A172 (cell line): ENCODE measurements at places on chromosomes 4 and X.

GRCh38 chr4:144340931-144341330 is 200.4 kb upstream of the GYPA start:
- no peak for DNase-seq

DNA sequence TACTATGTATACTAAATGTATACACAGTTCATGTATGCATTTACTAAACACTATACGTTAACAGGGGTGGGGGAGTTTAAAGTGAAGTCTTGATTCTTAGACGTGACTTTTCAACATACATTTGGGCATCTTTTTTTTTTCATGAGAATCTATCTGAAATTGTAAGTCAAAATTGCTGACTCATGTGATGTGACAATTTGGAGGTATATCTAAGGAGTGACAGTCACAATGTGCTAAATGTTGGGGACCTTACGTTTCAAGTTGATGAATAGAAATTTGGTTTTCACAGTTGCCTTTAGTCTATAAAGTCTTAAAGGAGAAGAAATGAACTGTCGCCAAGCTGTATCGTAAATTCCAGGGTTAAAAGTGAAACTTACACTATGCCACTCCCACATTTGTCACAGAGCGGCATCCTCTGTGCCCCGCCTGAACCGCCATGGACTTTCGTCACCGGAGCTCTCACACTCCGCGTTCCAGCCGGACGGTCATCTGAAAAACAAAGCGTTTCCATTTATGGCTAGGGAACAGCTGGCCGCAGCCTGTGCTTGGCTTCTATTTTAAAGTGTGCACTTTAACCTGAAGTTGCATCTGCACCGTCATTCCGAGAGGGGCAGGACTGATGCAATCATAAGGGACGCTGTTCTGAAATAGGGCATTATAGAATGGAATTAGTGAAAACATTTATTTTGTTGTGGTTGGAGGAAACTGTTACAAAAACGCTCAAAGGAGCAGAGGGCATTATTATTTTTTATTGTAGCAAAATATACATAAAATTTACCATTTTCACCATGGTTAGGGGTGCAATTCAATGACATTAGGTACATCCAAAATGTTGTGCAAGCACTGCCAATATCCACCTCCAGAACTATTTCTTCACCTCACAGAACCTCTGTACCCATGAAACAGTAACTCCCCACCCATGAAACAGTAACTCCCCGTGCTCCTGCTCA is 30.9 kb downstream of the PDLIM3 start:
- DNase-seq, result peak; percentile 50

DNA sequence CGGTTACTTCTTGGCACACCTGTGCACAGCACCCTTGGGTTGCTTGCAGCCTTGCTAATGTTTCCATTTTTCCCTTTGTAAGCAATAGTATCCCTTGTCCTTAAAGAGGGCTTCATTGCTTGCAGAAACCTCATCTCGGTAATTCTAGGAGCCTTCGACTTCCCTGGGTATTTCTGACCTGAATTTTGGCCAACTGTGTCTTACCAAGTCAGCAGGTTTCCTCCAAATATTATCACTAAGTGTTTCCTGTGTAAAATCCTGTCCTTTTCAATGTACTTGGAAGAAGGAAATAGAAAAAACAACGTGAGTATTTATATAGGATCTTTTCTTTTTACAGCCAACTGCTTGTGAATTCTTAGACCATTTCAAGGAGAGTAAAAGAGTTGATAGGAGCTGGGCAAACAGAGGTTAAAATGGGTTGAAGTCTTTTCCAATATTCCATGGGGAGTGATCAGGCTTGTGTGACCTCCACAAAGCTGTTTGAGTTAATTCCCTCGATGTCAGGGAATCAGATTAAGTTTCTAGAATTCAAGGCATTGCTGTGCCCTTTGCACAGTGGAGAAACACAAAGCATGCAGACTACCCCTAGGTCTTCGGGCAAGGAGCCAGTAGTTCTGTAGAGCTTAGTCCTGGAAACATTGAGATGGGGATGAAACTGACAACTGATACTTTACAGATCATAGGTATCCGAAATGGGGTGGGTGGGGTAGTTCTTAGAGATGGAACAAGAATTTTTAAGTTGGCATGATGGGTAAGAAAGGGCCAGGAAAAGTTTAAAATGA is 209.9 kb downstream of the CPE start:
- no peak for DNase-seq

GRCh38 chr4:169094656-169095231 is 84.7 kb upstream of the CBR4 start:
- DNase-seq, result no peak

DNA sequence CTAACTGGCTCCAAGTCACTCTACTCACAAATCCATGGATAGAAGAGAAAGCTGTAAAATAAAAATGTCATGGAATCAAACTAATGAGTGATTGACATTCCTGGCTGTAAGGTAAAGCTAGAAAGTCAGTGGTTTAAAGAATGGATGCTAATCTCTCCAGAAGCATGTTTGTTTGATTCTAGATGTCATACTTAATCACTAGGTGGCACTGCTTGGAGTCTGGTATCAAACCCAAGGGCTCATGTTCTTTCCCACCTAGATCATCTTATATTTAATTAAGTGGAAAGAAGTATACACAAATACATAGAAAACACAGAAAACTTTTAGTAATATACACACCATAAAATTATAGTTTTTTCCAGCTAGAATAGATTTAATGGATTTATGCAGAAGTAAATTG is 2666.6 kb downstream of the PCDH7 start:
- DNase-seq, result no peak

- DNase-seq, result no peak
Observed at GRCh38 chrX:123493857-123494256, 239.0 kb downstream of the THOC2 start.

DNA sequence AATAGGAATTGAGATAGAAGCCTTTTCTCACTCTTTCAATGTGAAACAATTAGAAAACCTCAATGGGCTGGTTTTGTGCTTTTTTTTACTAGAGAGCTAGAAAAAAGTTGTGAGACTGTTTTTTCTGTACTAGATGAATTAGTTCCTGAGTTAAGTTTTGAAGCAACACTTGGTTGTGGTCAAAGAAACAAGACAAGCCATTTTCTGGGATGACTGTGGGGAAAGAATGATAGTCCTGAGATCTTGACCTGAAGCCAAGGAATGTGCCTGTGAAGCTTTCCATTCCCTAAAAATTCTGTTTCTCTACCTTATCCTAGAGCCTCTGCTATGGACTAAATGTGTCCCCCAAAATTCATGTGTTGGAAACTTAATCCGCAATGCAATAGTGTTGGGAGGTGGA is 157.8 kb upstream of the TLL1 start:
- no peak for DNase-seq

DNA sequence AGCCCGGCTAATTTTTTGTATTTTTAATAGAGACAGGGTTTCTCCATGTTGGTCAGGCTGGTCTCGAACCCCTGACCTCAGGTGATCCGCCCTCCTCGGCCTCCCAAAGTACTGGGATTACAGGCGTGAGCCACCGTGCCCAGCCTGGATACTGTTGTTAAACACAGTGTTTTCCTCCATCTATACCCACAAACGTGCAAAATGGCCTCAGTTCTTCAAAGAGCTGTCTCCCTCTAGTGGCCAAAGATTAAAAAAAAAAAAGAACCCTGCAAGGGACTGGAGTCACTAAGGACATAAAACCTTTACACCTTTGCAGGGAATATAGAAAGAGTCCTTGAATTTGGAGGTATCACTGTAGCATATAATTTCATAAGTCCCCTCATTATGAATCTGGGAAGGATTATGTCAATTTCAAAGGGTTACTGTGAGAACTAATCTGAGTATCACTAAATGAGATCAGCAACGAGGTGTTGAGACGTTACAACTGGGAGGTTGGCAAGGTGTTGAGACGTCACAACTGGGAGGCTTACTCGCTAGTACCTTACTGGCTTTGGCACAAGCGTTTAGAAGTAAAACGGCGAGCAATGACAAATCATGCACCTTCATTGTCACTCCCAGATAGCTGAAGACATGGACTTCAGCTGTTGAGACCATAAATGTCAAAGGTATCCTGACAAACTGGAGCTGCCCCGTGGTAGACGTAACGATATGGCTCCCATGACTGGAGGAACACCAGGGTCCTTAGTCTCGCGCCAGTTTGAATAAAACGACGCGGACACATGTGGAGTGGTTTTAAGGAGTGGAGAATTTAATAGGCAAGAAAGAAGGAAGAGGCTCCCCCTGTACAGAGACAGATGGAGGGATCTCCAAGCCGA is 33.4 kb upstream of the ENPP6 start:
- DNase-seq, result peak; percentile 37

DNA sequence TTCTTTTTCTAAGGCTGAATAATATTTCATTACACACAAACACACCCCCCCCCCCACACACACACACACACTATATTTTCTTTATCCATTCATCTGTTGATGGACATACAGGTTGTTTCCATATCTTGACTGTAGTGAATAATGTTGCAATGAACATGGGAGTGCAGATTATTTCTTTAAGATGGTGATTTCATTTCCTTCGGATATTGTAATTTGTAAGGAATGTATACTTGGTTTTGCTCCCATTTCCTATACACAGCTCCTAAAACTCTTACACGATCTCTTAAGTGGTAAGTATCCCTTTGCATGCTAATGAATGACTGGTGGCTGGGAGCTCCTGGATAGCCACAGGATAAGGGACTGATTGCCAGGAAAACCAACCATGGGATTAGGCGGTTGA is 14.7 kb upstream of the RBMXL3 start:
- no peak for DNase-seq

DNA sequence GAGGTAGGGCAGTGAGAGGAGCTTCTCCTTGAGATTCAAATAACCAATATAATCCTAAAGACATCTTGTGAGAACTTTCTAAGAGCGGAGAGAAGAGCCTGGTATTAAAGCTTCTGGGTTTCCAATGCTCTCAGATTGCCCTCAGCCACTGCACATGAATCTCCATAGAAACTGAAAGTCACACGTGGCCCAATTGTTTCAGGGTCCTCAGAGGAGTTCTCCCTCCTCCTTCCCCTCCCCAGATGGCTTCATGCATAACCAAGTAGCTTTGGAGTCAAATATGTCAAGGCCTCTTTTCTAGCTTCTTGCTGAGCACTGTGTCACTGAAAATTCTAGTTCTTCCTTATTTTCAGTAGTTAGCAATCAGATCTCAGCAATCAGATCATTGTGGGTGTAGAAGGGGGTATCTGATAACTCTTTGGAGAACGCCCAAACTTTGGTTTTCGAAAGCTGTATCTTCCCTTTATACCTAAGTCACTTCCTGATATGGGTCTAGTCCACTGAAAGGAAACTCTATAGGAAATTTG is 2.2 kb downstream of the BTK start:
- no peak for DNase-seq

DNA sequence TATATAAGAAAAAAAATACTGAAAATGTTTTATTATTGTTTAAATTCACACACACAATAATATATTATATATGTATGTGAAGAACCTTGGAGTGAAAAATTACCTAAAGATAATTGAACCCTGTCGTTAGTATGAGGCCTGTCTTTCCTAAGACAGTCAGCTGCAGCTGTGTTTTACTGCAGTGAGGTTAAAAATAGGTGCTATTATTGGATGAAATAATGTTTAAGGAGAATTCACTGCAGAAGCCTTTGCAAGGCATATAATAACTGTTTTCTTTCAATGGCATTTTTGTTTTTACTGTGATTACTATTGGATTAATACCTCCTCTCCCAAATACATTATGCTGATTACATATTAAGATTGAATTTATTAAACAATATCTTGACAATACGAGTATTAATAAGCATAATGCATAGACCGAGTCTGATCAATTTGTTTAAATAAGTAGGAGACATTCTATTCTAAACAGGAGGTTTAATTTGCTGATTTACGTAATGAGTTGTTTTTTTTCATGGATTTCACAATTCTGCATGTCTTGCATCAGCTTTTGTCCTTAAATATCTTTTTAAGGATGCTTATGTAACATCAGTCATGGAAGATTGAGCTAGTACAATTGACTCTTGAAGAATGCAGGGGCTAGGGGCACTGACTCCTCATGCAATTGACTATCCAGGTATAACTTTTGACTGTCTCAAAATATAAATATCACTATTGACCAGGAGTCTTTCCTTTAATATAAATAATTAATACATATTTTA is 1181.1 kb upstream of the PCDH7 start:
- DNase-seq, result no peak

DNA sequence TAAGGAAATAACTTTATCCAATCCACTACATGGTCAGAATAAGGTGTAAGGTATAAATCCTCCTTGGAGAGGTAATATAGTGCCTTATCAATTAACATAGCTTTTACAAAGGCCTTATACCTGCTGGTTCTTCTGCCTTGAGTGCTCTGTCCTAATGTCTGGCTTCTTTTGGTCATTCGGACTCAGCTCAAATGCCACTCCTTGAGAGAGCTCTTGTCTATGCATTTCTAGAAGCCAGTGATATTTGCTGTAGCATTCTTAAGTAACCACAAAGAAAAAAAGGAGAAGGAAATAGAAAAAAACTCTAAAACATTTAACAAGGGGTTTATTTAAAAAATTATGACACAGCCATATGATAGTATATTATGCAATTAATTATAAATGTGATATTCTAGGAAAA is 444.8 kb upstream of the SLIT2 start:
- no peak for DNase-seq

DNA sequence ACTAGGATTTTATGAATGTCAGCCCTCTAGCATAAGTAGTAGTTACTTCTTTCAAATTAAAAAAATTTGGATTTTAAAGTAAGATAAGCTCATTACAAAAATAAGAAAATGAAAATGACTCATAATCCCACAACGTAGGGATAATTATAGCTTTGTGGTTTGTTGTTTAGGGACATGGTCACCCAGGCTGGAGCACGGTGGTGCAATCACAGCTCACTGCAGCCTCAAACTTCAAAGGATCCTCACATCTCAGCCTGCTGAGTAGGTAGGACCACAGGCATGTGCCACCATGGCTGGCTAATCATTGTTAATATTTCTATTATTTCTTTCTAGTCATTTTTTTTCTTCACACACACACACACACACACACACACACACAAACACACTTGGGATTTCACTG is 57.6 kb downstream of the PLAC1 start:
- DNase-seq, result no peak

- DNase-seq, result no peak
Observed at GRCh38 chrX:71996826-71997225, 86.2 kb downstream of the NHSL2 start.

DNA sequence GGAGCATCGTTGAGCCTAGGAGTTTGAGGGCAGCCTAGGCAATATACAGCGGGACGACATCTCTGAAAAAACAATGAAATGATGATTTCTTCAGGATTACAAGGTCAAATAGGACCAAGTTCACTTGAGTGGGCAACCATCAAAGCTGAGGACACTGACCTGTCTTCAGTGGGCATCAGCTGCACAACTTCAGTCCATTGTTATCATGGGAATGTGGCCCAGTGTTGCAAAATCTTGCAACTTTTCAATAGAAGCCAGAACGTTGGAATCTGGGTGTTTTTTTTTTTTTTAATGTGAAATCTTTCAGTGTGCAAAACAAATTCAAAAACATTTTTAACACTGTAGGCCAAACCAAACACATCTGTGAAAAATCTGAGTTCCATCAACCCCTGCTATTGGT is 155.4 kb upstream of the PLAC1 start:
- no peak for DNase-seq

- DNase-seq, result peak; percentile 51
Observed at GRCh38 chr4:127586922-127587571, 45.7 kb upstream of the INTU start.
